ENCODE measurements at places on chromosomes 16 and 17.

- DNase-seq: no peak
Observed at GRCh38 chr17:3189961-3190360, 7.4 kb upstream of the OR1A2 start.

GRCh38 chr16:52488837-52489289, 58.1 kb downstream of the TOX3 start:
- DNase-seq: no peak

DNA sequence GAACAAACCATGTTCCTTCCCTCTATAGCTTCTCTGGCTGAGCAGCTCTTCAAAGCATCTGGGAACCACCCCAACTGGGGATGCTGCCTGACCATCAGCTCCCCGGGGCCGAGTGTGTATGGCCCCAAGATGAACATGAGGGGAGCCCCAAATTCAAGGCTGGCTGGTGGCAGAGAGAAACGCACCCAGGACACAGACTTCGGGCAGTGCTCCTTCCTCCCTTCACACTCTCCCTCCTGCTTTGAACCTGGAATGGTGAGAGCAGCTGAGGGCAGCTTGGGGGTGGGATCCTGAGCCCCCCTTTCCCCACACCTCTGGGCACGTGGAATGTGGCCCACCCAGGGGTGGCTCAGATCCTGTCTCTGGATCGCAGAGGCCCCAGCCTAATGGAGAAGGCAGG, 17.2 kb downstream of the TLE7 start:
- DNase-seq: no peak

DNA sequence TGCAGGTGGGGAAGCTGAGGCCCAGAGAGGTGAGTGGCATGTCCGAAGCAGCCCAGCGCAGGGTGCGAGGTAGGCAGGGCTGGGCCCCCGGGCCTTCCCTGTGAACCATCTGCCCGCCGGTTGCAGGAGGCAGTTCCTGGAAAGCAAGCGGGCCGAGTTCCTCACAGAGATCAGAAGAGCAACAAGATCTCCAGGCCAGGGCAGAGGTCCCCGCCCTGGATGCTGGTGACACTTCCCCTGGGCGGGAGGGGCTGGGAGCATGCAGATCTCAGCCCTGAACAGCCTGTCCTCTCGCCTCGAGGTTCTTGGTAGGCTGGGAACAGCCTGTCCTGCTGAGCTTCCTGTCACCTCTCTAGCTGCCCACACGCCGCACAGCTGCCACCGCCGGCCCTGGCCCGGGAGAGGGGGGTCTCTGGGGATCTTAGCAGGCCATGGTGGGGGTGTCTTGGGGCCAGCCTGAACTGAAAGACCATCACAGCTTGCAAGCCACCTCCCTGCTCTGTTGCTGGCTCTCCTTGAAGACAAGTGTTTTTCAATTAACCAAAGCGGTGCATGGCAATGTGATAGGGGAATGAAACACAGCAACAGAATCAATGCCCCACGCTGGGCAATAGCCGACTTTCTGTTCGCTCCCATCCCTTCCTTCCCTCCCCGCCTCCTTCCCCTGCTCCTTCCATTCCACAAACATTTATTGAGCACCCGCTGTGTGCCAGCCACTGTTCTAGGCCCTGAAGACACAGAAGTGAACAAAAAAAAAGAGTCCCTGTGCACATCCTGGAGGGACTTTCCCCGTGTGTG, 31.7 kb downstream of the SOCS1 start:
- no peak for DNase-seq

DNA sequence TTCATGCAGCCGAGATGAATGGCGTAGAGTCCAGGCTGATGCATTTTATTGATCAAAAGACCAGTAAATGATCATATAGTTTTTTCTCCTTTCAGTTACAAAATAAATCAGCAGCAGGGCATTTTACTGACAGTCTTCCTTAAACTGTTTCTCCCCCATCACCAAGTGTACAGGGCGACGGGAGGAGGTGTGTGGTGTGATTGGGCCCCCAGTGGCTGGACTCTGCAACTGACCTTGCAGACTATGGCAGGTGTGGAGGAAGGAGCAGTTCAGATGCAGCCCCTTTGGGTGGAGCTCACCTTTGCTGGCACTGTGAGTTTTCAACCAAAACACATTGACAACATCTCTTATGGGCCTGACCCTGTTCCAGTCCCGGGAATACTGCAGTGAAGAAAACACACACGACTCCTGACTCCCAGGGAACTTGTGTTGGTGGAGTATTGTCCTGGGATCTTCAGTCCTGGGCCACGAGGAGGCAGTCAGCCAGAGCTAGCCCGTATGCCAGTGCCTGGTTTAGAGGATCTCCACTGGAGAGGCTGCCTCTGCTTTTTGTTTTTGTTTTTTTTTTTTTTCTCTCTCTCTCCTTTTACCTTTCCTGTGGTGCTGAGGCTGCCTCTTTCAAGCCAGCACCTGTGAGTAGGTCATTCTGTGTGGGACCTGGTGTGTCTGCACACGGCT, 29.8 kb downstream of the KIAA0513 start:
- DNase-seq: no peak

- peak; percentile 70 for DNase-seq
Observed at GRCh38 chr17:40168262-40168832, 8.9 kb upstream of the RAPGEFL1 start.

DNA sequence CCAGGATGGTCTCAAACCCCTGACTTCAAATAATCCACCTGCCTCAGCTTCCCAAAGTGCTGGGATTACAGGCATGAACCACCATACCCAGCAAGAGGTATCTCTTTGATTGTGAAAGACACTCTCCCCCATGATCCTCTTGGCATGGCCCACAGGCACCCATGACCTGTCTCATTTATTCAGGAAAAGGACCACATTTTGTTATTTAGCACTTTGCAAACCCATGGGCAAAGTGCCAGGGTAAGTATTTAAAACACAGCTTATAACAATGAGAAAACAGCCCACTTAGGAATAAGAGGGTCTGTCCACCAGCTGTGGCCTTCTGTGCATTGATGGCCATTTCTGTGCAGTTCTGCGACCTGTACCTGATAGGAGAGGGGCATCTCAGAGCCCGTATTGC, 12.8 kb upstream of the AKTIP start:
- no peak for DNase-seq

DNA sequence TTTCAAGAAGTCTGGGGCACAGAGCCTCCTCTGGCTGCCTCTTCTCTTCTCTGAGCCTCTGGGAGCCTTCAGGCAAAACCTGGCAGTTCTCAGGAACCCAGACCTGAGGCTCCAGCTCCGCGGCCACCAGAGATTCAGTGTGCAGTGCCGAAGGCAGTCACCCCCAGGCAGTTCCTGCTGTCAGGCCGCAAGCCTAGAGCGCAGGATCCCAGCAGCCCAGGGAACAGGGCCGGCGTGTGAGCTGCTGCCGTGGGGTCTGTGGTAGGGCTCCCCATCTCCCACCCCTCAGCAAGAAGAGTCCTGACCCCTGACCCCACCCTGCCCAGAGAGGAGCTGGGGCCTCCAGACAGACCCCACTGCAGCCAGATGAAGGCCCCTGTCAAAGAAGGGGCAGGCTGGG, 78.2 kb downstream of the AMFR start:
- no peak for DNase-seq

- no peak for DNase-seq
Observed at GRCh38 chr17:37564252-37564651, 45.0 kb downstream of the SYNRG start.

GRCh38 chr17:73586275-73586832, 57.9 kb downstream of the SDK2 start:
- DNase-seq: no peak

DNA sequence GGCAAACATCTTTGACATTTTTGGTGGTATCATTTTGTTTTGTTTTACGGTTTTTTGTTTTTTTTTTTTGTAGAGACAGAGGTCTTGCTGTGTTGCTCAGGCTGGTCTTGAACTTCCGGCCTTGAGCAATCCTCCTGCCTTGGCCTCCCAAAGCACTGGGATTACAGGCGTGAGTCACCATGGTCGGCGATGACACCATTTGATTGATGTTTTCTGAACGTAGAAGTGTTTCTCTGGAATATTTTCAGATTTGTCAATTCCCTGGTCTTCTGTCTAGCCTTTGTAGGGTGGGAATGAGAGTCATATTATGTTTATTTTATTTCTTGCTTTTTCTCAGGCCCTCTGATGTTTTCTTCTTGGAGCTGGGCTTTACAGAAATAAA, 32.2 kb upstream of the BRD7 start:
- DNase-seq: no peak

GRCh38 chr16:89407282-89407924, 83.0 kb downstream of the ANKRD11 start:
- no peak for DNase-seq

- no peak for DNase-seq
Observed at GRCh38 chr16:66959704-66960161, 1.3 kb upstream of the CES3 start.

- DNase-seq: no peak
Observed at GRCh38 chr16:79006765-79007164, 593.8 kb downstream of the MAF start.

DNA sequence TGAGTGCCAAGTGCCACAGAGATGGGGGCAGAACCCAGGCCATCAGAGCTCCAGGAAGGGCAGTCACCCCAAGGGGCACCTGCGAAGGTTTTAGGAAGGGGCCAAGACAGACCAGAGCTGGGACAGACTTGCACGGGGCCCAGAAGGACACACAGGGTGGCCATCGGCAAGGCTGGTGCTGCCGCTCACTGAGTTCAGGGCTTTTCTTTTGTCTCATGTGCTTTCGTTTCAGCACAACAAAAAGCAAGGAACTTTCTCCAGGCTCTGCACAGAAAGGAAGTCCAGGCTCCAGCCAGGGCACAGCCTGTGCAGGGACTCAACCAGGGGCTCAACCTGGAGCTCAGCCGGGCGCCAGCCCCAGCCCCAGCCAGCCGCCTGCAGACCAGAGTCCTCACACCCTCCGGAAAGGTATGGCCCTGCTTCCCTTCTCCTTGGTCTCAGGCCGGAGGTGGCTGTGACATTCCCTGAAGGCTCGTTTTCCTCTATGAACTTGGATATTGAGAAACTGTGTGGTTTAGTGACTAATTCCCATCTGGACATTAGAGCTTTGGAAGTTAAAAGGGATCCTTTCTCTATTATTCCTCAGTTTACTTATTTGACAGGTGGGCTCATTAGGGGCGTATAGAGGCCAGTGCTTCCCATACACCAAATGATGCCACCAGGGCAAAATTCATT, 37.9 kb downstream of the ELAC2 start:
- DNase-seq: no peak

DNA sequence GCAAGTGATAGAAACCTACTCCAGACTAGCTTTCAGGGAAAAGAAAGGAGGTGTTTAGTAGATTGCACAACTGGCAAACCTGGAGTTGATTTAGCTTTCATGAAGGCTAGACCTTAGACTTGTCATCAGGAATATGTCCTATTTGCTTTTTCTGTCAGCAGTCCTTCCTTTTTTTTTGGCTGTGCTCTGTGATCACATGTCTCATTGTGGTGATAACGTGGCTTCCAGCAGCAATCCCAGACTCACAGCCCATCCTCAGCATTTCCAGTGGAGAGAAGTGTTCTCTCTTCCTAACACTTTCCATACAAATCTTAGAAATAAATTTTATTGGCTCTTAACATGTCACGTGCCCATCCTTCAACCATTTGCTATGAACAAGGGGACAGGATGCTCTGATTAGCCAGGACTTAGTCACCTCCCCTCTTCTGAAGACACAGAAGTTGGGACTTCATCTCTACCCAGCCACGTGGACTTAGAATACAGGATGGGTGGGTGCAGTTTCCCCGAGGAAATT, 74.7 kb downstream of the CDH13 start:
- no peak for DNase-seq

- DNase-seq: no peak
Observed at GRCh38 chr16:73152386-73153125, 104.6 kb upstream of the ZFHX3 start.

- no peak for DNase-seq
Observed at GRCh38 chr17:58564971-58565370, 50.5 kb upstream of the MTMR4 start.

DNA sequence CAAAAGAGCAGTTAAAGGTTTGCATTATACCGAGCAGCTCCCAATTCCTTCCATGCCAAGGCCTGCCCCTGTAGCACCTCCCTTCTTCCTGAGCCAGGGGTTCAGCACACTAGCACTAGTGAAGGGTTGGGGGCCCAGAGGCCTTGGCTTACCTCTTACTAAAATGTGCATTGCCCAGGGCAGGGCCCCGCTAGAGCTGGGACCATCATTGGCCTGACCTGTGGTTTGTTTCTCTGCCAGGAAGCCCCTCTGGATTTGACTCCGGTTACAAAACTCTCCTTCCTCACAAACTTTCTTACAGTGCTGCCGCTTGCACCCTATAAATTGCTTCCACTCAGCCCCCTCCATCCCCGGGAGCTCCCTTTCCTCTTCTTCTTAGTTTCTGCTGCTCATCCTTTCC, 33.8 kb downstream of the MPRIP start:
- no peak for DNase-seq

- no peak for DNase-seq
Observed at GRCh38 chr17:39820987-39821386, 43.1 kb downstream of the IKZF3 start.

- DNase-seq: no peak
Observed at GRCh38 chr16:70692873-70693671, 7.2 kb upstream of the MTSS2 start.

- peak; percentile 73 for DNase-seq
Observed at GRCh38 chr17:9880582-9880999, 24.5 kb downstream of the RCVRN start.

- DNase-seq: no peak
Observed at GRCh38 chr17:62700964-62701705, 73.7 kb downstream of the MRC2 start.

DNA sequence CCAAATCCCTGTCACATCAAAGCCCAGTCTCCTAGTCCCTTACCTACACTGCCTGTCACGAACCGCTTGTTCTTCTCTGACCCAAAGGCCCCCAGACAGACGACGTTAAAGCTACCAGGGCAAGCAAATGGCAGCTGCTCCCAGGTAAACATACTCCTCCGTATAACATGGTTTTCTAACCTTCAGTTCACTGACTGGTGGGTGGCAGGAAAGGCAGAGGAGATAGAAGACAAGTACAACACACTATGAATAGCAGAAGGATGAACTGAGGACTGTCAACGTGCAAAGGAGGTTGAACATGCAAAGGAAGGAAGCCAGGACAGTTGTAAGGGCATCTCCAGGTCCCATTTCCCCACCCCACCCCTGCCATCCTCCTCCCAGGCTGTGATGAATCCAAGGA, 449.8 kb downstream of the SHISA9 start:
- DNase-seq: no peak

- DNase-seq: no peak
Observed at GRCh38 chr17:48910370-48910769, 2.2 kb downstream of the UBE2Z start.

DNA sequence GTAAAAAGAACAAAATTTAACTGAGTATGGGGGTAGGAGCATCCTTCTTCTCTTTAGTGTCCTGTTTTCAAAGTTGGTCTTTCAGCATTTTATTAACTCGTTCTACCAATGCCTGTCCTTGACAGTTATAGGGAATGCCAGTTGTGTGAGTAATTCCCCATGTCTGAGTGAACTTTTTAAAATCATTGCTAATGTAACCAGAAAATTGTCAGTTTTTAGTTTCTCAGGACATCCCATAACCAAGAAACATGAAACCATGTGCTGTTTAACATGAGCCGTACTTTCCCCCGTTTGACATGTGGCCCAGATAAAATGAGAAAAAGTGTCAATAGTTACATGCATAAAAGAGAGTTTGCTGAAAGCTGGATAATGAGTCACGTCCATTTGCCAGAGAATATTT, 71.4 kb upstream of the ARL4D start:
- no peak for DNase-seq
